ENCODE measurements at places on chromosomes 6 and 20.

DNA sequence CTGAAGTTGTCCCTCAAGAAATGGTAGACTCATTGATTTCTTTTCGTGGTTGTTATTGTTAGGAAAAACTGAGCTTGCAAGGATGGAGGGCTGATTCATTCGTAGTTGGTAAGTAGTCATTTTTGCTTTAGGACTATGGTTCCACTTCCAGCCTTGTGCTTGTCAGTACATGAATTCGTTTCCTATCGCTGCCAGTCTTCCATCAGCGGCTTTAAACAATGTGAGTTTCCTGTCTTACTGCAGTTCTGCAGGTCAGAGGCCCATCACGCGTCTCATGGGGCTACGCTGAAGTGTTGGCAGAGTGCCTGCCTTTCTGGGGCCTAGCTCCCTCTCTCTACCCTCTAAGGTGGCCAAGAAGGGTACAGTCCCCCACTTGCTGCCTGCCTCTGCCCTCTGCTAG is 11.4 kb upstream of the MDFI start:
- no peak for DNase-seq

GRCh38 chr20:63056236-63057170 is 49.7 kb upstream of the BHLHE23 start:
- peak; percentile 20 for DNase-seq

- DNase-seq, result no peak
Observed at GRCh38 chr6:156533872-156534524, 243.2 kb upstream of the ARID1B start.

DNA sequence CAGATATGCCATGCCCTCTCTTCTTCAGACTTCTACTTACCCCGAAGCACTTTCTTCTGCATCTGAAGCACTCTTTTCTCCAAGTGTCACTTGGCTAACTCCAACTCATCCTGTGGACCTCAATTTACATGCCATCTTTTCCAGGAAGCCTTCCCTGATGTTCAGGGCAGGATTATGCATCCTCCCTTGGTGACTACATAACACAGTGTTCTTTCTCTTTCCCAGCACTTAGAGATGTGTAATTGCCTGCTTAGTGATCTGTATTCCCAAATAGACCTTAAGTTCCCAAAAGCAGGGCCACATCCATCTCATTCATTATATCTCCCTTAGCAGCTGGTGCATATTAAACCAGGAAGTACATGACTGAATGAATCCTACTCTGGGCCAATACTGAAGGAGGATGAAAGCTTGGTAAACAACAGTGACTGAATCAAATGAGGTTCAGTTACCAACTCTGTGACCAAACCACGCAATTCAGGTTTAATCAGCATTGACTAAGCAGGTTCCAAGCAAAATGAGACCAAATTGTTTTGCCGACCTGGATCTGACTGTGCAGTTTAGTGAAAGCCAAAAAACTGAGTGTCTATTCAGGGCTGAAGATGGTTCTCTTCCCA is 121.4 kb upstream of the TCF21 start:
- DNase-seq, result no peak

DNA sequence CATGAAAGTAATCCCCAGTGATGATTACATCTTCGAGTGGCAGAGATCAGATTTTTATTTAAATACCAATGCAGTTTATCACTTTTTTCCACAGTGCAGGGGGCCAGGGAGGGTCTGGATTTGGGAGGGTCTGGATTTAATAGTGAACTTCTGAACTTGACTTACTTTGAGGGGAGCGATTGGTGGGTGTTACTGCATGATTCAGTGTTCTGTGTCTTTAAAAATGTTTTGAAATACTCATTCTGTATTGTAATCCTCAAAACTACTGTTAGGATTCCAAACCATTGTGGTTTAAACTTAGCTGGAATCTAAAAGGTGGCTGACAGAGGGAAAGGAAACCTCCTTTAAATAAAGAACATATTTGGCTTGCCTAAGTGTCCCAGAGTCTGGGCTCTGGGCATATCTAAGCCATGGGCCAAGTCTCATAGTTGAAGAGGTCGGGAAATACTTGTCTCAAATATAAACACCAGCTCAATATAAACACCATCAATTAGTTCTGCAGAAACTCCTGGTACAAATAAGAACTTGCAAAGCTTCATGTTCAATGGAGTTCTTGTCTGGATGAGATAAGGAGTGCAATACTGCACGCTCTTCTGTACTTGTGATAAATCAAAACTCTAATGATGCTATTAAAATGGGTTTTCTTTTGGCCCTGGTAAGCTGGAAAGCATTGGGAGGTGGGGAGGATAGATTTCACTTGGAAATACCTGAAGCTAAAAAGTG is 14.4 kb downstream of the JARID2 start:
- no peak for DNase-seq

GRCh38 chr20:25308671-25309394 is 60.9 kb downstream of the PYGB start:
- DNase-seq, result no peak

GRCh38 chr6:91982559-91982958 is 1395.7 kb upstream of the MAP3K7 start:
- no peak for DNase-seq

- DNase-seq, result no peak
Observed at GRCh38 chr6:2576499-2576898, 174.2 kb downstream of the MYLK4 start.

DNA sequence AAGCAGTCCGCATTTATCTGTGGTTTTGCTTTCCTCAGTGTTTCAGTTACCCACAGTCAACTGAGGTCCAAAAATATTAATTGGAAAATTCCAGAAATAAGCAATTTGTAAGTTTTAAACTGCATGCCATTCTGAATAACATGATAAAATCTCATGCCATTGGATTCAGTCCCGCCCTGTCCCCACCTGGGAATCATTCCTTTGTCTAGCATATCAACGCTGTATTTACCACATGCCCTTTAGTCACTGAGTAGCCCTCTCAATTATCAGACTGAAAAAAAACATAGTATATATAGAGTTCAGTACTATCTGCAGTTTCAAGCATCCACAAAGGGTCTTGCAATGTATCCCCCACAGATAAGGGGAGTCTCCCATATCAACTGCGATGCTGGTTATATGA is 17.1 kb downstream of the RANBP9 start:
- no peak for DNase-seq

GRCh38 chr20:17824676-17825251 is 125.0 kb downstream of the BANF2 start:
- no peak for DNase-seq

- no peak for DNase-seq
Observed at GRCh38 chr6:154738551-154738961, 5.3 kb downstream of the SCAF8 start.

GRCh38 chr6:155450240-155450581 is 5.4 kb downstream of the NOX3 start:
- DNase-seq, result no peak

DNA sequence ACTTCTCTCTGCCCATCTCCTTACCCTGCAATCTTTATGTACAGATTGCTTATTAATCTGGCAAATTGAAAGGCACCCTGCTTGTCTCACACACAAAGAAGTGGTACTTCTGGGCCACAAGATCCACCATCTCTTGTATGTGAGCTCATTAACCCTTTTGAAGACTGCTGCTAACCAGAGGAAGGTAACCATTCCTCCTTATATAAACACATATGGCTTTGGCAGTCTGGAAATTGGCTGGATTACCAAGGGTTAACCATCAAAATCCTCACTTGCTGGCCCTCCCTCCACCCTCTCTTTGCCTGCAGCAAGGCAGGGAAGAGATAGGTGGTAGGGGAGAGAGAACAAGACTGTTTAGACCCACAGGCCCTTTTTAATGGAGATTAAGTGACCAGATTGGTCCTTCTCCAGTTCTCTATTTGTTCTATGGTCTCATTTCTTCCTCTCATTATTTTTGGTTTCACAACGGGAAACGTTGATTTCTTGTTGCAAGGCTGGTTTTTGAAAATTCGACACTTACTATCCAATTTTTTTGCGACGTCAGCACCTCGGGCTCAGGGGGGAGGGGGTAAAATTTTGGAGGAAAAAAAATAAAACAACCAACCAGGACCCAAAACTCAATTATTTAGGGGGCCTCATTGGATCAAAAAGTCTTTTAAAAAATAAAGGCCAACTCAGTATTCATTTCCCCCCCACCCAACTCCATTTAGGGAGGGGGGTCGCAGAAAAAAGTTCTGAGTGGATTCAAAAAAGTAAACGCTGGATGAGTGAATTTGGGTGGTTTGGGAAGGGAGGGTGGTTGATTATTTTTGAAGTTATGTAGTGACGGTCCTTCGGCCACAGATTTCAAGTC is 859 bp downstream of the PPP1R10 start:
- no peak for DNase-seq

- peak; percentile 7 for DNase-seq
Observed at GRCh38 chr6:5214570-5215052, 46.1 kb downstream of the LYRM4 start.

DNA sequence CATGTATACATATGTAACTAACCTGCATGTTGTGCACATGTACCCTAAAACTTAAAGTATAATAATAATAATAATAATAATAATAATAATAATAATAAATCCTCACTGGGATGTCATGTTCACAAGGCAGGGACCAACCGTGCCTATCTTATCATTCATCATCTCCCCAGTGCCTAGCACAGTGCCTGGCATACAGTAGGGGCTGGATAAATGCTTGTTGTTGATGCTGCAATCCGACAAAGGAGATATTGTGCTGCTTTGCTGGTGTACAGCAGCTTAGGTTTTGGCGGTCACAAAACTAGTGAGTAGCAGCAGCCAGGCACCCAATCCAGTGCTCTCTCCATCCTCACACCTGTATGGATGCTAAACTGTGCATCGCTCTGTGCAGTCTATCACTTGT is 94.1 kb upstream of the ASF1A start:
- no peak for DNase-seq

- DNase-seq, result no peak
Observed at GRCh38 chr20:50804437-50805348, 9.8 kb downstream of the BCAS4 start.

DNA sequence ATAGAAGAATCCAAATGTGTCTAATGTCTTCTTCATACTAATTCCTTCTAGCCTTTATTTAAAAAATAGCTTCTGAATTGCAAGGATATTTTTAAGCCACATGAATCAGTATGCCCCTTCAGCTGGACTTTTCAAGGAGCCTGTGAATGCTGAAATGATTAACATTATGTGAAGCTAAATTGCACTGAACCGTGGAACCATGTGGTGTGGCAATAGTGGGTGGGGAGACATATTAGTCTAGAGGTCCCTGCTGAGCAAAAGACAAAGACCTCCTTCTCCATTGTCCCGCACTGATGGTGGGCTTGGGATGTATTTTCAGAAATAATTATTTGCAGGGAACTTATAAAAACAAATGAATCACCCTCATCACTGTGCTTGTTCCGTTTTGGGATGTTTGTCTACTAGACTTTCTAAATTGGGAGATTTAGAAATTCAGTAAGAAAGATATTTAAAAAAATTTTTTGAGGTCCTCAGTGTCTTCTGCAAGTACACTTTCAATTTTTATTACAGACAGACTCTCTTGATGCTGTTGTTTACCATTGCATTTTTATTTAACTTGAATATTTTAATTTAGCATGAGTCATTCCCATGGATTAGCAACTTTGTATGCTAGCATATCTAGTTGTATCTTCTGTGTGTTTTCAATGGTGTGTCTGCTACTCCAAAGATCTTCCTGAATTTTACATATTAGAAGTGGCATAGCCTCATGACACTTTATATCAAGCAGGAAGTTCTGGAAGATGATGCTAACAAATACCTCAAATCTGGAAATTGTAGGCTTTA is 238.1 kb downstream of the LAMA2 start:
- no peak for DNase-seq

DNA sequence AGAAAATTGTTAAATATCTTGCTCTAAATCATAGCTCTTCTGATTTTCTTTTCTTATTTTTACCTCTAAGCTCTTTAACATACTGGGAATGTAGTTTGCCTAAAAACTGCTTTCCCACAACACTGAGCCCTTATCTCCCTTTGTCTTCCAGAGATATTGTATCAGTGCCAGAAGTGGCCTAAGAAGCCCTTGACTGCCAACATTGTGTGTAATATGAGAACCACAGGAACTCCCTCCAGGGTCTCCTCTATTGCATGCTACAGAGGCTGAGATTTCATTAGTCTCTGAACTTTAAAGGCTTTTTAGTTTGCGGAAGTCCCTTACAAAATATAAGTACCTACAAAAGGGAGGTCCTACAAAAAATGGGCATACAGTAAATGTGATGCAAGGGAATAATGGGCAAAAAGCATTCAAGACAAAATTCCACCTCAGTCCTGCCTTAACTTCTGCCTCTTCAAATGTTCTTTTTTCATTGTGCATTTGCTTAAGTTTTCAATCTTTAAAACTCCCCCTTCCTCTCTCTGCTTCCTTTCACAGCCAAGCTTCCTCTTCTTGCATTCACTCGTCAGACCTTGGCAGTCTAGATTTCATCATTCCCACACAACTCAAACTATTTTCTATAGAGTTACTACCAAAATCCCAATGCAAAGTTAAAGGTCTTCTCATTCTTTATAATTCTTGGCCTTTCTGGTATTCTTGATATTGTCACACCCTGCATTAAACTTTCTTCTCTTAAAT is 76.5 kb downstream of the ADGRG6 start:
- DNase-seq, result no peak

DNA sequence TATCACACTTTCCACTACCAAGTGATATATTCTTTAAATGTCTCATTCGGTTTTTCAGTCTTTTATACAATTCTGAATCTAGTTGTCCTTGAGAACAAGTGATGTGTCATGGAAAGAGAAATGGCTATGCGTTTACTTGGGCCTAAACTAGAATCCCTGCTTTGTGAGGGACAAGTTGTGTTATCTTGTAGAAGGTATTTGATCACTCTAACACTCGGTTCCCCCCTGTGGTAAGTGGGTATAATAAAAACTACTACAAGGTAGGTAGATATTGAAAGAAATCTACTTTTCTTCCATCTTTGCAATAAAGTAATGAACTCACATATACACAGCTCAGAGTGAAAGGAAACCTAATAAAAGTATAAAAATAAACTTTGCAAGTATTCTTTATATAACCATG is 108.9 kb downstream of the MANEA start:
- no peak for DNase-seq

DNA sequence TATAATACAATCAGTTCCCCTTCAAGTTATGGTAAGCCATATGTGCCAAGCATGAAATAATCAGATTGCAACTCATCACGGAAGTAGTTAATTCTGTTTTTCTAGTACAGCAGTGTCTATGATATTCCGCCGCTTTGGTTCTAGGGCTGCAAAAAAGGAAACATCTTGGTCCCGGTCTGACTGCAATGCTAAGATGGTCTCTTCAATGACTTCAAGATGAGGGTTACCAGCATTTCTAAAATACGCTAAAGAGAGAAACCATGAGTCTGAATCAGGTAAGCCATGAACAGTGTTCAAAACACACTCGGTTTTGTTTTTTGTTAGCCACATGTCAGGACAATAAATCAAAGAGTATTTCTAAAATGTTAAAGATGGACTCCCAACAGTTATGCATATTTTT is 3.2 kb upstream of the ANKRD60 start:
- DNase-seq, result no peak
